Cardiac muscle cell (in vitro differentiated cells and primary cell): ENCODE measurements at places on chromosomes 16 and 17.

DNA sequence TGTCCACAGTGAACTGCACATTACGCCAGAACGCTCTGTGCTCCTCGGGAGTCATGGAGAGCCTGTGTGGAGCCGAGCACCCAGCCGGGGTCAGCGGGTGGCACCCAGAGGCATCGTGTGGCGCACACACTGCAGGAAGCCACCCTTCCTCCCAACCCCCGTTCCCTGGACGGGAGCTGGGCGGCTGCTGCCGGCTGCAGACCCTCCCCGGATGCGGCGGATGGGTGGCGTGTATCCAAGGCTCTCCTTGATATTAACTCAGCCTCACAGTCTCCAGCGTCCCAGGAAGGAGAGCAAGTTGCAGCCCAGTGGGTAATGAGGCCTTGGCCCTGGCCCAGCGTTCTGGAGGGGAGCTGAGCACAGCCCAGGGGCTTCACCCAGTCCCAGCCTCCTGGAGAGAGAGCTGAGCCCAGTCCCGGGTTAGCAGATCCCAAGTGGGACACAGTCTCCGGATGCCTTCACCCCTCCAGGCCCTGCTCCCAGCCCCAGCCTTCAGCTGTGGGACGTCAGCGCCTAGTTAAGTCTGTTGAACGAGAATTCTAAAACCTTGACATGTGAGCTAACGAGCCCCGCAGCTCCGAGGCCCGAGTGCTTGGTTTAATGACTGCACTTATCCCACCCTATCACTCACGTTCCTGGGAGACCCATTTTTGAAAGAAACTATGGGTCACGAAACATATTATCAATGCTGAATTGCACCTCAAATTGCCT, 86.6 kb downstream of the TBC1D16 start:
- DNase-seq = no peak

DNA sequence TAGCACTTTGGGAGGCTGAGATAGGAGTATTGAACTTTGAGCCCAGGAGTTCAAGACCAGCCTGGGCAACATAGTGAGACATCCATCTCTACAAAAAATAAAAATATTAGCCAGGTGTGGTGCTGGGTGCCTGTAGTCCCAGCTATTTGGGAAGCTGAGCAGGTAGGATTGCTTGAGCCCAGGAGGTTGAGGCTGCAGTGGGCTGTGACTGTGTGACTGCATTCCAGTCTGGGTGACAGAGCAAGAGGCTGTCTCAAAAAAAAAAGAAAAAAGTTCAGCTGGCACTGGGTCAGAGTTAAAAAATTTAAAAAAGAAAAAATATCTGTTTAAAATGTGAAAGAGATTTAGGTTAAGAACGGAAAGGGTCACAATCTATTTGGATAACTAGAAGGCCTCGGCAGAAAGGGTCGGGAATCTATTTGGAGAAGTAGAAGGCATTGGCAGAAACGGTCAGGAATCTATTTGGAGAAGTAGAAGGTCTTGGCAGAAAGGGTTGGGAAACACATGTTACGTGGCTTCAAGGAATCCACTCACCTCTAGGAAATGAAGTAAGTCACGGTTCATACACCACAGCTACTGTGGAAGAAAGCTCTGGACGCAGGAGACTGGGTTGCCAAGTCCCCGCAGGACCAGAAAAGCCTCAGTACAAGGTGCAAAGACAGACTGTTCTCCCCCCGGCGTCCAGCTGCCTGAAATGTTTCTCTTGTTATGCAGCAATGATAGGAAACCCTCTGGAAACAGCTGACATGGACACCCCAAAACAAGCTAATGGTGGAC, 25.3 kb downstream of the LMF1 start:
- DNase-seq = no peak

DNA sequence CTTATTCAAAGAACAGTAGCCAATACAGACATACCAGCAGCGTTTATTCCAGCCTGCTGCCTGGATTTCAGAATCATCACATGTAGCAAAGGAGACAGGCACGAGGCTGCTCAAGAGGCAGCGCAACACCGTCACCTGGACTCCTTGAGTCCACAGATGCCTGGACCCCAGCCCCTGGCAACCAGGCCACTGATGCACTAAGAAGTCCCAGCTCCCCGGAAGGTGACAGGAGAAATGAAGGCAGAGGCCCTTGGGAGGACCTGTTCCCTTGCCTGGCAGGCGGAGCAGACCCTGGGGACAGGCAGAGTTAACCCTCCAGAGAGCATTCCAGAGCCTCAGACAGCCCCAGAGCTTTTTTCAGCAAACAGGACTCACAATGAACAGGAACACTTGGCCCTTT, 16.5 kb downstream of the SMIM5 start:
- no peak for DNase-seq

GRCh38 chr17:59812139-59812538, 80.6 kb downstream of the TUBD1 start:
- DNase-seq = no peak

- peak; percentile 6 for DNase-seq
Measured at GRCh38 chr17:1931844-1932579, 93.1 kb downstream of the RTN4RL1 start.

DNA sequence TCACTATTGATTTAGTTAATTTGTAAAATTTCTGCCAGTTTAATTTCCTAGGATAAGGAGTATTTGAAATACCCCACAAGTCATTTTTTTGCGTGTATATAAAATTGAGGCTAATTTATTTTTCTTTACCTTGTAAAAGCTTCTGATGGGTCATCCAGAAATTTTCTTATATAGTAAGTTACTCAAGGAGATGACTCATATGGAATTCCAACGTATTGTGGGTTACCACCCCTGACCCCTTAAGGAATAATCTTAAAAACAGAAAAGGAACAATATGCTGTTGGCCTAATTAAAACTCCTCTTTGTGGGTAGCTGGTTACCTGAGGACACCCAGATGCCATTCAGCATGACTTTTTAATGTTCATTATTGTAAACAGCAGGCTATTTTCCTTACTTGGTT, 13.6 kb downstream of the HEATR6 start:
- no peak for DNase-seq

- DNase-seq = no peak
Measured at GRCh38 chr16:14958970-14959369, 15.9 kb upstream of the PDXDC1 start.

- DNase-seq = peak; percentile 82
Measured at GRCh38 chr17:48023400-48024148, 14.0 kb downstream of the COPZ2 start.

DNA sequence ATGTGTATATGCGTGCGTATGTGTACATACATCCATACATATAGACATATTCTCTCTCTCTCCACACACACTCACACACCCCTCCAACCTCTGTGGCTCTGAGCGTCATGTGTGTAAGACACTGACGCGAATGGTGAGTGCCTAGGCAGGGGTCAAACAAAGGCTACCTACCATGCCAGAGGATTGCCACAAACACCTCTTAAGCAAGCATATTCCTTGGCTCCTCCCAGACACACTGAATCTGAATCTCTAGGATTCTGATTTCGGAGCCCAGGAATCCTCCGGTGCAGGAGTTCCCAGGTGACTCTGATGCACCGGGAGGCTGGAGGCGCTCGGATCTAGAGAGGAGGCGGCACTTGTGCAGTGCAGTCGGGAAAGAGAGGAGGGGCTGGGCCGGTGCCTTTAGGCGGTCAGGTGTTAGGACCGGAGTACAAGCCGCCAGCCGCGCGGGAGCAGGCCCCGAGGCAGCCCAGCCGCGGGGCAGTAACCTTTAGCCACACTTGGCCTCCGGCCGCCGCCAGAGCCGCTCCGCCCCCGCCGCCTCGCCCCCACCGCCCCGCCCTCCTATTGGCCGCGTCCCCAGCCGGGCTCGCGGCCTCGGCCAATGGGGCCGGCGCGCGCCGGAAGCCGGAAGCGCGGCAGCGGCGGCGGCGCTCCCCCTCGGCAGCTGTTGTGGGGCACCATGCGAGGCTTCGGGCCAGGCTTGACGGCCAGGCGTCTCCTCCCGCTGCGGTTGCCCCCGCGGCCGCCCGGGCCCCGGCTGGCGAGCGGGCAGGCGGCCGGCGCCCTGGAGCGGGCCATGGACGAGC, at the start of gene MLYCD:
TSS of gene MLYCD (plus strand) at position 653 of the 809 bp plus-strand sequence. CDS start at position 683, 30 bp downstream.
- DNase-seq = peak; percentile 92

GRCh38 chr16:81647527-81647926, 131.6 kb upstream of the PLCG2 start:
- no peak for DNase-seq

GRCh38 chr17:10262451-10262850, 64.0 kb upstream of the GAS7 start:
- DNase-seq = peak; percentile 35

DNA sequence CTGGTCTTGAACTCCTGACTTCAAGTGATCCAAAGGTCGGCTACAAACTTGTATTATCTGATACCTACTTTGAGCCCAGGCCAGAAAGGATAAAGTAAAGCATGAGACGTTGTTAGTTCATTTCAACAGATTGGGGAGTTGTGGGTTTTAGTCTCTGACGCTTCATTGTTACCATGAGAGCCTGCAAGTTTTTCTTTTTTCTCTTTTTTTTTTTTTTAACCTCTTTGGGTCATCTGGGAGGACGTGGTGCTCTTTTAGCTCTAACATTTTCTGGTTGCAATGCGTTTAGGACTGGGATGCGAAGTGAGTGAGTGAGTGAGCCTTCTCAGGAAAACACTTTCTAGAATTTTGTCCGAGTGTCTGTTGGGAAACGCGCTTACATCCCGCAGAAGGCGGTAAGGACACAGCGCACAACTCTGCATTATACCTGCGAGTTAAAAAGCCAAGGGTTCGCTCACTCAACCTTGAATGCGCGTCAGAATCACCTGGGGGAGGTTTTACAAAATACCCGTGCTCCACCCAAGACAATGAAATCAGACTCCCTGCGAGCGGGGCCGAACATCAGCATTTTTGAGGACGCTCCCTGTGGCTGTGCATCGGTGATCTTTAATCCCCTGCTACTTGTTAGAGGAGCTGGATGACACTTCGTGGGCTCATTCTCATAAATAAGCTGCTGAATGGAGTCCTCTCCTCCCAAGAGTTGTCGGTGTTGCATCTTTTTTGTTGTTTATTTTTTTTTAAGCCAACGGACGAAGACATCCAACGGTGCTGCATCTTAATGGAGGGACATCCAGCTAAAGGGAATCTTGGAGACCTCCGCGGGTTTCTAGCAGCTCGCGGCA, 629 bp upstream of the RNF135 start:
- peak; percentile 23 for DNase-seq

- DNase-seq = no peak
Measured at GRCh38 chr16:63921737-63922295, 1200.0 kb downstream of the CDH11 start.

DNA sequence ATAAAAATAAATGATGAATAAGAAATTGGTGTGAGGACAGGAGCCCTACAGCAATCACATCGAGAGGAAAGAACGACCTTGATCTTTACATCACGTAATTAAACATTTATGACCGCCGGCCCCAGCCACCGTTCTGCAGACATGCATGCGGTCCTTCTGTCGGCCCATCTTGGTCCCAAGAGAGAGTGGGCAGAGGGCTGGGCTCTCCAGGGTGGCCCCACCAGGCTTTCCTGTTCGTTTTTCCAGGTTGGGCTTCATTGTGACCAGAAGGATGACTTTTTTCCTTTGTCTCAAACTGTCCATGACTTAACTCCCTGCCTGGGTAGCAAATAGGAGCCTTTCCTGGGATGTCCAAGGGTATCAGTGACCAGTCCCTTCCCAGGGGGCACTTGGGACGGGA, 3.3 kb upstream of the CRISPLD2 start:
- DNase-seq = no peak

GRCh38 chr16:51455398-51455797, 304.3 kb upstream of the SALL1 start:
- no peak for DNase-seq

DNA sequence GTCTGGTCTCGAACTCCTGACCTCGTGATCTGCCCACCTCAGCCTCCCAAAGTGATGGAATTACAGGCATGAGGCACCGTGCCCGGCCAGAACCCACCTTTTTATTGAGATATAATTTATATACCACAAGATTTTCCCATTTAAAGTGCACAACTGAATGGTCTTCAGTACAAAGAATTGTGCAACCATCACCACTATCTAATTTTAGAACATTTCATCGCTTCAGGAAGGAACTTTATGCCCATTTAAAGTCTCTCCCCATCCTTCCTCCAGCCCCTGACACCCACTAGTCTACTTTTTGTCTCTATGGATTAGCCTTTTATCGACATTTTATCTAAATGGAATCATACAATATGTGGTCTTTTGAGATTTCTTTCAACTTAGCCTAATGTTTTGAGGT, 25.4 kb upstream of the HELZ start:
- DNase-seq = no peak

DNA sequence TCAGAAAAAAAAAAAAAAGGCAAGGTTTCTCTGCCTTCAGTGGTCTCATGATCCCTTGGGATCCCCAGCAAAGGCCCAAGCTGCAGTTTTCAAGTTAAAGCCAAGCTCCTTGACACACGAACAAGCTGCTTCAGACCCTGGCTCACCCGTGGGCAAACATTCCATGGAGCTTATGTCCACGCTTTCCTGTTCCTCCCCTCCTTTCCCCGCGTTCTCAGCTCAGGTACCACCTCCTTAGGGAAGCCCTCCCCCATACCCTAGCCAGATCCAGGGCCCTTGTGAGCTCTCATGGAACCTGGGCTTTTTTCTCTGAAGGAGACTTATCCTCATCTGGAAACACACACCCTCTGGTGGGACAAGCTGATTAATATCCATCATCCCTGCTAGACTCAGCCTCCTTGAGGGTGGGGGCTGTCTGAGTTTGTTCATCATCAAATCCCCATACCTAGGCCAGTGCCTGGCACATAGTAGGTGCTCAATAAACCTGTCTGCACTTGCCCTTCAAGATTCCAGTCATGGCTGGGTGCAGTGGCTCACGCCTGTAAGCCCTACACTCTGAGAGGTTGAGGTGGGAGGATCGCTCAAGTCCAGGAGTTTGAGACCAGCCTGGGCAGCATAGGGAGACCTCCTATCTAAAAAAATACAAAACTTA, 54.7 kb downstream of the COTL1 start:
- no peak for DNase-seq

- peak; percentile 86 for DNase-seq
Measured at GRCh38 chr17:49851387-49852291, 3.8 kb upstream of the TAC4 start.

DNA sequence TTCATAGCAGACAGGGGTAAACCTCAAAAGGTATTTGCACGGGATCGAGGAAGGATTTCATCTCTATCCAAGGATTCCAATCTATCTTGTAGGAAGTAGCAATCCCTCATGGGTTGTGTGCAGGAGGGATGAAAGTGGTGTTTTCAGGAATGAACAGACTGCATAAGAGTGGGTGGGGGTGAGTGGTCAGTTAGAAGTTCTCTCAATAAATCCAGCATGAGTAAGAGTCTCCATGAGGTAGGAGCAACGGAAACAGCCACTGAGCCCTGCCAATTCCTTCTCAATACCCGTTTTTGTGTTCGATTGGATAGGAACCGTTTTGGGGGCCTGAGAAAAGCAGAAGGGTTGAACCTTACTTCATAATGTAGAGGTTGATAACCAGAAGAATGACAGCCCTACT, 375.6 kb downstream of the SOX9 start:
- DNase-seq = no peak
